ENCODE measurements at places on chromosomes 11 and 22.
A peak's percentile ranks its signal among the peaks of the same experiment; 100 is the strongest.

GRCh38 chr11:68569357-68569756 is 108.8 kb downstream of the PPP6R3 start:
- DNase-seq = no peak

- DNase-seq = no peak
Observed at GRCh38 chr11:131052367-131052766, 136.1 kb upstream of the SNX19 start.

- no peak for DNase-seq
Observed at GRCh38 chr22:42805998-42806830, 50.9 kb downstream of the ARFGAP3 start.

DNA sequence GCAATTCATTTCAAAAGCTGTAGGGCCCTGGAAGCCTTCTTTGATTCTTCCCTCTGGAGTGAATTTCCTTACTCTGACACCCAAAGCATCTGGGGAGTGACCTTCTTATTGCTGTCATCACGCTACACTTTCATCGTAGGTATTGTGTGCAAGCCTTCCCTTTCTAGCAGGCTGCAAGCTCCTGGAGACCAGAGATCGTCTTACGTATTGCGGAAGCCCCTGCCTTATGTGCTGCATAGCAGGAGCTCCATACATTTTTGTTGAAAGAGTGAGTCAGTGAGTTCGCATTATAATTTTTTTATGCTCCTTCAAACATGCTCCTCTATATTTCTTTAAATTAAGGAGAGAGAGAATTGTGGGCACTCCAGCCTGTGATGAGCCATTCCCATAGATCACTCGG is 21.2 kb upstream of the TMEM218 start:
- no peak for DNase-seq

- DNase-seq = no peak
Observed at GRCh38 chr11:113884361-113884836, 9.0 kb upstream of the USP28 start.

GRCh38 chr22:20008221-20008995 is 8.2 kb downstream of the ARVCF start:
- no peak for DNase-seq

- no peak for DNase-seq
Observed at GRCh38 chr22:42308892-42309468, 38.5 kb upstream of the TCF20 start.

- no peak for DNase-seq
Observed at GRCh38 chr11:57235761-57236703, 1.0 kb downstream of the APLNR start.

DNA sequence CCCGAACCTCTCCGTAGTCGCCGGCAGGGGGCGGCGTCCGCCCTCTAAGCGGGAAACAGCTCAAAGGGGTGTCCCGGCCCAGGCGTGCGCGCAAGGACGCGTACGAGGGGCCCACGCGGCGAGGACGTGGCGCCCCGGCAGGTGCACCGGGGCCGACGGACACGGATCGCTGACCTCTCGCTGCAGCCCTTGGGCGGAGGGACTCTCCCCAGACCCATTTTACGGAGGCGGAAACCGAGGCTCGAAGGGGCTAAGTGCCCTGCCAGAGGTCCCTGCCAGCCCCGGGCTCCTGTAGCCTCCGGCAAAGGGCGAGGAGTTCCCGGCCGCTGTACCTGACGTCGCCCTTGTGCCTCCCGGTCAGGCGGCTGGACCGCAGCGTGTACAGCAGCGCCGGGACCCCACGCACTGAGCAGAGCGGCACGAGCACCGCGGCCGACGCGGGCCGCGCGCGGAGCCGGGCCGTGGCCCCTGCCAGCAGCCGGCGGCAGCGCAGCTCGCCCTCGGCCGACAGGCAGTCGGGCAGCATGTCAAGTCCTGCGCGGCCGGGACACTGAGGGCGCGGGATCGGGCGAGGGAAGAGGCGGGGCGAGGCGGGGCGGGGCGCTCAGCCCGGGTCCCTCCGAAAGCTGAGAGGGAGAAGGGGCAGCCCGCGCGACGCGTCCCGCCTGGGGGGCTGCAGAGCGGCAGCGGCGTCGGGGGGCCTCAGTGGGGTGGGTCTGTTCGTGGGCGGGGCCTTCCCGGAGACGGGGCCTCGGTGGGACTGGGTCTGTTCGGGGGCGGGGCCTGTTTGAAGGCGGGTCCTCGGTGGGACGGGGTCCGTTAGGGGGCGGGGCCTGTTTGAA is at the start of gene NUDT8:
NUDT8 (minus strand) TSS at position 552 of the 842 bp plus-strand sequence; CDS start at position 526, 26 bp downstream.
- peak; percentile 79 for DNase-seq

- DNase-seq = peak; percentile 39
Observed at GRCh38 chr22:41532908-41533825, 11.1 kb downstream of the POLR3H start.

GRCh38 chr22:26770624-26771023 is 113.2 kb downstream of the MIAT start:
- no peak for DNase-seq

GRCh38 chr11:110454609-110455008 is 24.9 kb downstream of the FDX1 start:
- no peak for DNase-seq

- DNase-seq = no peak
Observed at GRCh38 chr11:108916935-108917334, 252.1 kb downstream of the DDX10 start.

- no peak for DNase-seq
Observed at GRCh38 chr11:109707411-109707810, 285.4 kb downstream of the C11orf87 start.
